NCI-H1436 treated with DMSO at 0.1 percent for 48 hours (cell line): ENCODE measurements at places on chromosomes 7 and 10.

- DNase-seq = no peak
These were observed 49.3 kb downstream of the CAMK2B start for GRCh38 chr7:44275957-44276570.

- no peak for DNase-seq
These were observed 112.8 kb upstream of the LANCL2 start for GRCh38 chr7:55252386-55252785.

DNA sequence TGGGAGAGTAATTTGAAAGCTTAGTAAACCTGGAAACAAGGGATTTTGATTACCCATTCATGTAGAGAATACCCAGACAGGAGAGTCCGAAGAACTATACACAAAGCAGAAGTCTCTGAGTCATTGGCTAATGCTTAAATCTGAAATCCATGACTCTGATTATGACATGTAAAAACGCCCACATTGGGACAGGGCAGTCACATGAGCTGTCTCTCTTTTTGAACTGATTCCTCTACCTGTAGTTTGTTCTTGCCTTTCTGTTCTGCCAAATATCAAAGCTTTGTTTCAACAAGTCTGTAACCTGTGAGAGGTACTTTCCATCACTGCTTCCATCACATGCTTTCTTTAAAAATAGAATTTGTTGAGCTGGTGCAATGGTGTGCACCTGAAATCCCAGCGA lies 4.3 kb upstream of the GPNMB start:
- DNase-seq = no peak

GRCh38 chr10:50610368-50610767 lies 13.4 kb downstream of the SGMS1 start:
- no peak for DNase-seq

DNA sequence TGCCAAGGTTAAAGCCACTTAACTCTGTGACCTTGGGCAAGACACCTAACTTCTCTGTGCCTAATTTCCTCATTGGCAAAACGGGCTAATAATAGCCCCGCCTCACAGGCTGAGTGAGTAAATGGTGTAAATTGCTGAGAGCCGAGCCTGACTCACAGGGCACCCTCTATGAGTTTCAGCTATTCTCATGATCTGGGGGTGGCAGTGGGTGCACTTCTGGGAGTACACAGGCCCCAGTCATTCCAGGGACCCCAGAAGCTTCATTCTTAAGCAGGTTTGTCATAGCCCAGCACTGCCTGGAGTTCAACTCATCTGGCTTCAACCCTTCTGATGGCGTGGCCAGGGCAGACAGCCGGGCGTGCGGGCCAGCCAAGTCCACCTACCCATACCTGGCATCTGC lies 137.2 kb downstream of the GRID1 start:
- DNase-seq = no peak

- peak; percentile 33 for DNase-seq
These were observed 32.3 kb upstream of the DGKB start for GRCh38 chr7:14934839-14935238.

DNA sequence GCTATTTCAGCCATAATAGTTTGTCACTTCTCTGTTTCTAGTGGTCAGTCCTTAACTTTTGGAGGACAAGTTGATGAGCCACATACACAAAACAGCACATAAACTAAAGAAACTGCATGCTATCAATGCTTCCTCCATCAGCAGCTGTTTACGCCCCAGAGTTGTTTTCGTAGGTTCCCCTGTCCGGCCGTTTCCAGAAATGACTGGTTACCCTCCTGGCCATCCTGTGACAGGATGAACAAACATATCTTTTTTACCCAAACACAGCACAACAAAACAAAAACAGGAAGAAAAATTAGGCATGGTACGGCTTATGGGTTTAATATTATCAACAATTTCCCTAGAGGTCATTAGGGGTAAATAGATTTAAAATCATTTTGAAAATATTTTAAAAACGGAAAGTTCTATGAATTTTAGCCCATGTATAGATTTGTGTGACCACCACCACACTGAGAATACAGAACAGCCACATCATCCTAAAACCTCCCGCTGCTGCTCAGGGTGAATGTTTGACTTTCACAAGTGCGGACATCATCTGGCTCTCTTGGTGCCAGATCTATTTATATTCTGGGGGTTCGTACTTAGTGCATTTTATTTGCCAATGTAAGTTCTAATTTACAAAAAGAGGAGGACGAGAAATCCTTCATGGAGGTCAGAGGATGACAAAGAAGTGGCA lies 74.8 kb downstream of the HIPK2 start:
- DNase-seq = no peak

DNA sequence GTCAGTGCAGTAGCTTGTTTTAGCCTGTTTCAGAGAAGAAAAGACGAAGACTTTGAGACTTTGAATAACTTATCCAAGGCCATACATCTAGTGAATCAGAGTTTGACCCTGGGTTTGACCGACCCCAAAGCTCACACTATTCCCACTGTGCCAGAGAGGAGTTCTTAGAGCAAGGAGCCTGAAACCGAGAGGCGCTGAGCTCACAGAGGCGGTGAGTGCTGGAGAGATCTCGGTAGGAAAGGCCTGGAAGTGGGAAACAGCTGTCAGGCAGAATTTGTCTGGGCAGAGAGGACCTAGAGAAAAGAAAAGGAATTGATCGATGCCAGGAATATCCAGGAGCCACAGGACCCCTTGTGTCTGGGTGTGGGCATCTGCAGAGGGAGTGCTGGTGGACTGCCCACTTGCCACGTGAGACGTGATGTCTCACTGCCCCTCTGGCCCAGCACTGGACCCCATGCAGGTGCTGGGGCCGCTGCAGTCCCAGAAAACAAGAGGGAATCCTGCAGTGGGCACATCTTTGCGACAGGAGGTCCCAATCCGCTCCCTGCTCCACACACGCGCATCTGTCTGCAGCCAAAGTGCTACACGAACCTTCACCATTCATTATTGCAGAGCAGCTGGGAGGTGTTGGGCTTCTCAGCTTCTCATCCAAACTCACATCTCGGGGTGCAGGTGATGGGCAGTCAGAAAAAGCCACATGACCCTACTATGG lies 6.2 kb downstream of the CALML3 start:
- no peak for DNase-seq

DNA sequence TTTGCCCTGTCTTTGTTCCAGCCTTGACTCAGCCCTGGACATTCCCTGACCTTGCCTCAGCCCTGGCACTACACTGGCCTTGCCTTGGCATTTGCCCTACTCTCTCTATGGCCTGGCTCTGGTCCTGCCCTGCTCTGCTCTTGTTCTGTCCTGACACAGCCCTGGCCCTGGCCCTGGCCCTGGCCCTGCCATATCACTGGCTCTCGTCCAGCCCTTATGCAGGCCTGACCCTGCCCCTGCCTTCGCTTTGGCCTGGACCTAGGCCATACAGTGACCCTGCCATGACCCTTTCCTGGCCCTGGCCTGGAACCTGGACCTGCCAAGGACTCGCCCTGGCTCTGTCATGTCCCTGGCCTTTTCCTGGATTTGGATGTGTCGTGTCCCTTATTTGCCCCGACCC lies 646.0 kb downstream of the ZNF37A start:
- no peak for DNase-seq

DNA sequence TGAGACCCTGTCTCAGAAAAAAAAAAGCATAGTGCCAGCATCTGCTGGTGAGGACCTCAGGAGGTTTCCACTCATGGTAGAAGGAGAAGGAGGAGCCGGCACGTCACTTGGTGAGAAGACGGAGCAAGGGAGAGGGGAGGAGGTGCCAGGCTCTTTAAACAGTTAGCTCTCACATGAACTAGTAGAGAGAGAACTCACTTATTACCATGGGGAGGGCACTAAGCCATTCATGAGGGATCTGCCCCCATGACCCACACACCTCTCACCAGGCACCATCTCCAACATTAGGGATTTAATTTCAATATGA lies 62.9 kb upstream of the VKORC1L1 start:
- DNase-seq = no peak

- DNase-seq = no peak
These were observed 71.7 kb upstream of the DOCK1 start for GRCh38 chr10:126833542-126833941.

- no peak for DNase-seq
These were observed 204.8 kb upstream of the MEOX2 start for GRCh38 chr7:15891151-15891881.

GRCh38 chr10:3420527-3421469 lies 248.2 kb upstream of the PITRM1 start:
- no peak for DNase-seq

DNA sequence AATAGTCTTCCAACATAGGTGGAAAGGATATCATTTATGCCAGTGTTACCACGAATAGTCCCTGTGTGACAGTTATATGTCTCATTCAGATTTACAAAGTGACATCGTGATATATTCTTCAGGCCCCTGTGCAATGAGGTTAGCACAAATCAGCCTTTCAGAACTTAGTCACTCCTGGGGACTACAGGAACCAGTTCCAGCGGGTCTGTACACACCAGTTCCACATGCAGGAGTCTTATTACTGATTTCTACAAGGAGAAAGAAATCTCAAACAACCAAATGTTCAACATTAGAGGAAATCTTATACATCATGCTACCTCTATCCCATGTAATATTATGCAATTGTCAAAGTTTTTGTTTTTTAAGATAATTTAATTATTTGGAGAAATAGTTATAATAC lies 4.4 kb upstream of the WDR91 start:
- no peak for DNase-seq

DNA sequence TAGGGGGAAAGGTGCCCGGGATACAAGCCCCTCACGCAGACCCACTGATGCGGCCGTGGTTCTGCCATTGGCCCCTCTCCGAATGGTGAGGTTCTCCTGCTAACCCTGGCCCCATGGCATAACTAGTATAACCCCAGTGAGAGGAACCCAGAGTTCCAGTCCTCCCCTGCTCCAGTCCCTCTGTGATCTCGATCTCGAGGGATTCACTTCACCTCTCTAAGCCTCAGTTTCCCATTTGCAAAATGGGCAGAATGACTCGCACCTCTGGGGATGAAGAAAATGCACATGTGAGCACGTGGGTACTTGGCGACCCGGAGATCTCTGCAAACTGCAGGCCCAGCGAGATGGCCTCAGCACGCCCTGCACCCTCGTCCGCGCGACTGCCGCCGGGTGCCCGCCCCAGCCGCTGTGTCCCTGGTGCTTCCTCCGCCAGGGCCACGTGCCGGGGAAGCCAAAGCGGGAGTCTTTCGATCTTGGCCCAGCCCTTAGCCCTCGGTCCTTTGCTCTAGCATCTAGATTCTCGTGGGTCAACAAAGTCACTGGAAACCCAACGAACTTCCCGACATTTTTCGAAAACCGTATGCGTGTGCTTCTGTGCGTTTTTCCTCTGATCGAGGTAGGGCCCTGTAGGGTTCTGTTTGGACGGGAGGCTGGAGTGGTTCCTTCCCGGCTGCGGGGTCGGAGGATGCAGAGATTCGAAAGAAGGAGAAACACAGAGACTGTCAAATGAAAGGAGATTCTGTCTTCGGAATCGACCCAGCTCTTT lies 169.8 kb downstream of the UBE2H start:
- no peak for DNase-seq

DNA sequence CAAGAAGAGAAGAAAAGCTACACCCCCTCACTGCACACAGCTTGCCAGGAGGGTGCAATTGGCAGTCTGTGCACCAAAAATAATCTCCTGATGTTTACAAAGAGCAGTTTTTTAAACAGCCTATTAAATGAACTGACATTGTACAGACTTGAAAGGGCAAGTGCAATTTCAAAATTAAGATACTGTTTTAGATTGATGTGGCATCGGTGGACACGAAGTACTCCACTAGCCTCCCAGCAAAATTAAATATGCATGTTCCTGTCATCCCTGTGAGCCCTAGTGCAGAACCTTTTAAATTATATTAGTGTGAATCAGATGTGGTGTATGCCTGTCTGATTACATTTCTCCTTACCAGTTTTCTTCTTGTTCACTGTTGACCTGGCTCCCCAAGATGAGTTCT lies 87.9 kb downstream of the WIPF3 start:
- peak; percentile 3 for DNase-seq

- DNase-seq = no peak
These were observed 692 bp downstream of the IGFBP1 start for GRCh38 chr7:45888993-45889366.

DNA sequence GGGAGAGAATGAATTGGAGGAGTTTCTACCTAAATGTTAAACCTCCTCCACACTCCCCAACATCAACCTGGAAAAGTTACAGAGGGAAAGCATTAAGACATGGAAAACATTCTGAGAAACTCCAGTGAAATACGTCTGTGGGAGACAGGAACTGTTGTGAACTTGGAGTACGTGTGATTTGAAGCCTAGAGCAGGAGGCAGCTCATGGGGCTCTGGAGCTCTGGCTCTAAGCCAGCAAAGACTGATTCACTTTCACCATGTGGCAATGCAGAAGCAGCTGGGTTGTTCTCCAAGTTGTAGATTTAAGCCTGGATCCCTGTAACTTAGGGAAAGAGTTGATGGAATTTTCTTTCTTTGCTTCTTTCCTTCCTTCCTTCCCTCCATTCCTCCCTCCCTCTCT lies 503.2 kb downstream of the NRG3 start:
- DNase-seq = no peak

GRCh38 chr7:47085491-47086275 lies 496.2 kb downstream of the TNS3 start:
- DNase-seq = no peak

DNA sequence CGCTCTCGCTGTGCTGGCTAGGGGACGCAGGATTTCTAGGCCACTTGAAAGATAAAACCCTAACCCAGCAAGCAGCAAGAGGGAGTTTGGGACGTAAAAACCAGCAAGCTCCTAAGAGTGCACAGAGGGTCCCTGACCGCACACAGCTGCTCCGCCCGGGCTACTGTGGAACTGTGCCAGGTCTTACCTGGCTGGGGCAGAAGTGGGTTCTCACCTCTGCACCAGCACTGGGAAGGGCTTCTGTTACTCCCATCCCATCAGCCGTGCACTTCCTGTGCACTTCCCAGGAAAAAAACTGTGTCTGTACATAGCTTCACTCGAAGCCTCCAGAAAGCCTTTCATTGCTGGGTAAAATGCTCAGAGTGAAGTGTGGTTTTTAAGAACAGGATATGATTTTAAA lies 45.9 kb upstream of the PTF1A start:
- DNase-seq = no peak

DNA sequence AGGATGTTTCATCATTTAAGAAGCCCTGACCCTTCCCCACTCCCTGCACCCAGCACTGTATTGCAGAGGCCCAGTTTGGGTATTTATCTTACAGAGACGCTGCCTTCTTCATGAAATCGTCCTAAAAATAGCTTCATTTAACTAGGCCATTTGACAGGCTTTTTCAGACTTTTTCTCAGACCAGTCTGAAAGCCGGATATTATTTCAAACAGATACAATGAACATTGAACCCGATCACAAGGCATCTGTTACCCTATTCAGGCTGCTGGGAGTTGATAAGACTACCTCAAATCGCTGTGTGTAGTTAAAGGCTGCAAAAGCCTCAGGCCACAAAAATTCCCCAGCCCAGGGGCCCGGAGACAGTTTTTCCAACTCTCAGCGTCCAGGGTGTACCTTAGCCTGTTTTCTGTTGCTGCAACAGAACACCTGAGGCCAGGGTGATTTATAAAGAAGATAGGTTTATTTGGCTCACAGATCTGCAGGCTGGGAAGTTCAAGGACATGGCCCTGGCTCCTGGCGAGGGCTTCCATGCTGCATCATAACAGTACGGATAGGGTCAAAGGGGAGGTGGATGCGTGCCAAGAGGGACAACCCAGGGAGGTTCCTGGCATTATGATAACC lies 130.7 kb upstream of the SH2B2 start:
- no peak for DNase-seq
